ENCODE measurements at places on chromosomes 2 and 18.

GRCh38 chr2:161017780-161018470, 142.3 kb upstream of the TANK start:
- DNase-seq: no peak

DNA sequence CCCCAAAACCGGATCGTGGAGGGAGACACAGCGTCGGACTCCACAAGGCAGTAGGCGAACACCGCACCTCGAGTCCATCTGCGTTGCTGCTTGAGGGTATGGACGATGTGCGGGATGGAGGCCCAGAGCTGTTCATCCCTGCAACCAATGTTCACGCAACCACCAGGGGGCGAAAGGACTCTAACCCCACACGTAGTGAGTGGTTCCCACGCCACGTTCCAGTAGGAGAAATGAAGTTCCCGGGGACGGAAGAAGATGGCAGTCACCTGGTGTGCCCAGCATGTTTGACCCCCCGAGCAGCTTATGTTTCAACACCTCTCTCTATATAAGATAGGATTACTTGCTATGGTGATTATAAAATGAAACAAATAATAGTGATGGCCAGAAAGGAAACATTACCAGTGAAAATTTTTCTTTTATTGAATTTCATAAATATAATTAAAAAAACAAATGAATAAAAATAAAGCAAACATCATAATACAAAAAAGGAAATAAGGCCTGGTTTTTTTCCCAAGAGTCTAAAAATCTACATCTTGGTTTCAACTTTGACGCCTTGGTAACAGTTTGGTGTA, 184.3 kb downstream of the SH3BP4 start:
- peak; percentile 43 for DNase-seq

DNA sequence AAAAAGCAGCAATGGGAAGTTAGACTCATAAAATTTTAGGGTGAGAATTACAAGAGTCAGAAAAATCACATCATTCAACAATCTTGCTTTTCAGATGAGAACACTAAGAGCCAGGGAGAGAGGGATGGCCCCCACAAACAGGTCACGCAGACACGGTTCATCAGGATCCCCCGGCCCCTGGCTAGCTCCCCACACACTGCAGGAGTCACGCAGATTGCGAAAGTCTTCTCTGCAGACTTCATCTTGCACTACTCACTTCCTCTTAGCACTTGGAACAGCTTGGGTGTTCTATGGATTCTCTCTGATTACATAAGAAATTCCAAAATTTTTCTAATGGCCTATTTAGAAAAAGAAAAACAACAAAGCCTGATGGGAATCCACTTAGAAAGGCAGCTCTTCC, 21.6 kb upstream of the SULT1C2 start:
- no peak for DNase-seq

DNA sequence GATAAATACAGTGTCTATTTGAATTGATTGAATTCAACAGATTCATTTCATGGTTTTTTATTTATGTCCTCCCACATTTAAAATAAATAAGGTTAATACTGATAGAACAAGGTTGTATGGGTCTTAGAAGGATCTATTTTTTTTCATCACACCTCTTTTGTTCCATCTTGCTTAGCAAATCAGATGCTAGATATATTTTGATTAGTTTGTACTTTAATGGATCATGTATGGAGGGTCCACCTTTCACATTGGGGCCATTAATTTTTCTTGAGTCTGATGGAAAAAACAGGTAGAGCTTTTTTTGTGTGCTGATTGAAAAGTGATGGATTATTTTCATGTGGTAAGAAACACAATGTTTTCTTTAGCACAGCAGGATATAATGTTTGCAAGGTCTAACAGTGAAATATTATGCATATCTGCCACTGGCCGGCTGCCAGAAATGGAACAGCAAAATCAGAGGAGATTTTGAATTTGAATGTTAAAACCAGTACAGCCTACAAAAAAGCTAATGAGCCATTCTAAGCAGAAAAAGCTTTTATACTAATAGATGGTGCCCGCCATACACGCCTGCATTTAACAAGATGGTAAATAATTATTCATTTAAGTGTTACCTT, 188.1 kb upstream of the ETAA1 start:
- DNase-seq: no peak

DNA sequence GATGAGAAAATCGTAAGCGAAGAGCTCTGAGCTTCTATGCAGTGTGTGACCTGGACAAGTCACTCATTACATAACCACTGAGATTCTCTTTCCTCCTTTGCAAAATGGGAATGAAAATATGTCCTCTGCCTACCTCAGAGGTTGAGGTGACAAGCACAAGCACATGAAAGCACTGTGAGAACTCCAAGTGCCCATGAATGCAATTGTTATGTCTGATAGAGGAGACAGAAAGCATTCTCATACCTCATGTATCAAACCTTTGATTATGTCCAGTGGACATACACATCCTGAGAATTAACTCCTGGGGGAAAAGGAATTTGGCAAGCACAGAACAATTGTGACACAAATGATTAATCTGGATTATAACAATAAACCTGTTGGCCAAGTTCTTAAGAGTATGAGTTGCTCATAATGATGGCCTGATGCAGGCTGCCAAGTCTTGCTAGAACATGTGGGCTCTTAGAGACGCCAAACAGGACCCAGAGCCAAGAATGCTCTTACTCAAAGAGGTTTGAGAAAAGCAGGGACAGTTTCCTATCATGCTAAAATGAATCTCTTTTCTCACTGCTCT, 8.5 kb upstream of the RMDN2 start:
- no peak for DNase-seq

GRCh38 chr2:127740665-127741288, 39.5 kb downstream of the SFT2D3 start:
- no peak for DNase-seq

DNA sequence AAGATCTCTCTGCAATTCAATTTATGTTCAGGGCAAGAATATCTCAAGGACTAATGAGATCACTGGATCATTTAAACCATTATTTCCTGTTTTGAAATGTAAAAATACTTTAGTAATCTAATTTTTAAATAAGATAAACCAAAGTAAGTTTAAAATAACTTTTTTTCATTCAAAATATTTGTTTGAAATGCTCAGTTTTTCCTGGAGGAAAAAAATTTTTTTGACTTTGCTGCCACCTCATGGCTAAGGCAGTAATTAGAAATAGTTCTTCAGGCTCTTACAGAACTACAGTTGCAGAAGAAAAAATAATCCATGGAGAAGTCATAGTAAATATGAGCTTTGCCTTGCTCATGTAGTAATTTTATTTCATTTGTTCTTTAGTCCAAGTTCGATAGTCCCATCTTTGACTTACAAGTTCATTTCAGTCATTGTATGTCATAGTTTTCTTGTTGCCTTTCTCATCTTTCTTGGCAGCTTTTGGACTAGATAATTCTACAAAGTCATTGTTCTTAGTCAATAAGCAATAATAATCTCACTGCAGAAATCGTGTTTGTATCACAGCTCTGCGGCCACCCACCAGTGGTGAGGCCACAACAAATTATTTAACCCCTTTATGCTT, 127.4 kb downstream of the DPP4 start:
- DNase-seq: no peak

All from stimulated activated CD8-positive, alpha-beta memory T cell treated with anti-CD3 and anti-CD28 coated beads, Interleukin-2, amount 100 ng/mL, for 48 hours (primary cell).